NCI-H526 treated with DMSO at 0.1 percent for 48 hours (cell line): ENCODE measurements at places on chromosomes 4 and X.
A peak's percentile ranks its signal among the peaks of the same experiment; 100 is the strongest.

DNA sequence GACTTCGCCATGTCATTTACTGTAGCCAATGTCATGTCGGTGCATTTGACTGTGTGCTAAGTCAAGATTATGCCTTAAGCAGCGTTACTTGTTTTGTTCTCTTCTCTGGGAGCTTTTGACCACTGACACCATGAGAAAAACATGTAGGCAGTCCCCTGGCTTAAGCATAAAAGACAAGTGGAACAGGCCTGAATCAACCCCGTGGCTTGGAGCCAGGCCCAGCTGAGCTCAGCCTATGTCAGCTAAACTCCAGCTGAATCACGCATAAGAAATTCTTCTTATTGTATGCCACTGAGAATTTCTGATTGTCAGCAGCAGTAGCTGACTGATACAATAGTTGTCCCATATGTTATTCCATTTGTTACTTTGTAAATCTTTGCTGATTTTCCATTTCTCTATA, 261.9 kb downstream of the CBLL2 start:
- no peak for DNase-seq

DNA sequence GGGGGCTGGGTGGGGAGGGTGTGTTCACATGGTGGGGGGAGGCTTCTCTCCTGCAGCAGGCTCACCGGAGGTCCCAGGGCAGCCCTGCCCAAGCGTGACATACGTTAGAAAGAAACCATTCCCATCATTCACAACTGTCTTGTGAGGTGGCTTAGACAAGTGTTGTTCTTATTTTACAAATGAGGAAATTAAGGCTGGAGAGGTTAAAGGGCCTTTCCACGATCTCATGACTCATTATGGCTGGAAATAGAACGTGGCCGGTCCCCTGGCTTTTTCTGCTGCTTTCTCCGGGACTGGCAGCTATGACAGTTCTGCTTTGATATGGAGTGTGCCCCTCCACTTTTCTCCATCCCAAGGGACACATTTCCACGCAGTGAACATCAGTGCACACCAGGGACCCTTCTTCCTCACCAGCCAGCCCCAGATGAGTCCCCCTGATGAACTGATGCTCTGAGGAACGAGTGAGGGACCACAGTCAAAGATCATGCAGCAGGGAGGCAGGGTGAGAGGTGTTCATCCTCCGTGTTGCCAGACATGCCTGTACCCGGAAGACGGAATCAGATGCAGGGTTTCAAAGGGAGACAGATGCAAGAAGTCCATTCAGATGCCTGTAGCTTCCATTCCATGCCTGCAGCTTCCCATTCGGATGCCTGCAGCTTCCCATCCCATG, 64.0 kb upstream of the ACSL1 start:
- DNase-seq, result no peak

GRCh38 chrX:28946846-28947245, 359.6 kb downstream of the IL1RAPL1 start:
- no peak for DNase-seq

GRCh38 chr4:53461244-53461643, 83.8 kb downstream of the FIP1L1 start:
- no peak for DNase-seq

GRCh38 chr4:15482842-15483241, 13.2 kb downstream of the CC2D2A start:
- no peak for DNase-seq

DNA sequence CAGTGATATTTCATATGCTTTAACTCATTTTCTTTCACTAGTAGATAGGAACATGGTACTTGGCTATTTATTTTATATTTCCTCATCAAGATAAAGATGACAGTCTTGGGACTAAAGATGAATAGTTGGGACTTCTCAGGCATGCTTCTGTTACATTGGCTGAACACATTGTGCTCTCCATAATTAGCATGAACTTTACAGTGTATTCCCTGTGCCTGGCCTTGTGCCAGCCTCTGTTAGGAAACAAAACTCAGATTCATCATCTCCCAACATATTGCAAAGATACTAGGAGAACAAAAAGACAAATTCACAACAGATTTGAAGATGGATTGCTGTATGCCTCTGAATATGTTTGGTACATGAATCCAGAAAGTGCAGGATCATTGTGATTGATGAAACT, 26.4 kb downstream of the GRIA2 start:
- DNase-seq, result no peak

DNA sequence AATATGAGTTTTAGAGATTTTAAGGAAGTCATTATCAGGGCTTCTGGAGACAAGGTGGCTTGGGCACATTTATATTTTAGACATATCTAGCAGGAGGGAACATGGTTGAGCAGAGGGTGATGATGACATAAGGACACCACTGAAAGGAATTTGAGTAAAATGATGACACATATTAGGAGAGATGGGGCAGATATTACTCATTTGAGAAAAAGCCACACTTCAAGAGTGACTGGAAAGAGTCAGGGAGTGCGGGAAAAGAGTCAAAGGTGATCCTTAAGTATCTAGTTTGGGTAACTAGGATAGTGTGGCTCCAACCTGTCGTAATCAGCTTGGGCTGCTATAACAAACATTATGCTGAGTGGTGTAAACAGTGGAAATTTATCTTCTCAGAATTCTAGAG, 377.7 kb downstream of the PACRGL start:
- no peak for DNase-seq

DNA sequence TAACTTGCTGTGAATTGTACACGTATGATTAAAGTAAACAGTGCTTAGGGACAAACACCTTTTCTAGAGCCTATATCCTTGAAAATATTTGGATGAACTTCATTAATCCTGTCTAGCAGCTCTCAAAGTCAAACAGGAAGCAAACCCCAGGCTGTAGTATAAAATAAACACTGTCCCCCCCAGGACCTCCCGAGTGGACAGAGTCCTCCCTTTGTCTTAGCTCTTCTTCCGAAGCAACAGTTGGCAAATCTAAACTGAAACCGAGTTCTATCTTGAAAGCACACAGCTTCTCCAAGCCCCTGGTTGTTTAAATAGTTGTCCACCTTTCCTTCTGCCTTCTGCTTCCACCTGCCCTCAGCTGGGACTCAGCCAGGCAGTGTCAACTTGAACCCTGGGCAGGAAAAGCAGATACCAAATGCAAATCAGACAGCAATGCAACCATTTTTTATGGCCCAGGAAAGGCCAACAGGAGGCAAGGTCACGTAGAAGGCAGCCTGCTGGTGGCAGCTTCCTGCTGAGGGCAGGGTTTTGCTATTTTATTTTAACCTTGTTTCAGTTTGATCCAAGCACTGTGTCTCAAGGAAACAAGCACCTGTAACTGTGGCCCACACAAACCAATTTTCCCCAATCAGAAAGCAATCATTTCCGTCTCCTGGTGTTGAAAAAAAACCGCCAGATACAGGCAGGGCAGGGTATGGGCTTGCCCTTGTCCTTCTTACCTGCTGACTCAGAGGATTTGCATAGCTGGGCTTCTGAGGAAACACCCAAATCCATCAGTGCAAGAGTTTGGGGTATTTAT, 110.3 kb upstream of the KIT start:
- DNase-seq, result peak; percentile 98

GRCh38 chrX:94695910-94696309, 1021.9 kb downstream of the FAM133A start:
- DNase-seq, result no peak

GRCh38 chr4:66539745-66540144, 869.5 kb upstream of the EPHA5 start:
- no peak for DNase-seq

DNA sequence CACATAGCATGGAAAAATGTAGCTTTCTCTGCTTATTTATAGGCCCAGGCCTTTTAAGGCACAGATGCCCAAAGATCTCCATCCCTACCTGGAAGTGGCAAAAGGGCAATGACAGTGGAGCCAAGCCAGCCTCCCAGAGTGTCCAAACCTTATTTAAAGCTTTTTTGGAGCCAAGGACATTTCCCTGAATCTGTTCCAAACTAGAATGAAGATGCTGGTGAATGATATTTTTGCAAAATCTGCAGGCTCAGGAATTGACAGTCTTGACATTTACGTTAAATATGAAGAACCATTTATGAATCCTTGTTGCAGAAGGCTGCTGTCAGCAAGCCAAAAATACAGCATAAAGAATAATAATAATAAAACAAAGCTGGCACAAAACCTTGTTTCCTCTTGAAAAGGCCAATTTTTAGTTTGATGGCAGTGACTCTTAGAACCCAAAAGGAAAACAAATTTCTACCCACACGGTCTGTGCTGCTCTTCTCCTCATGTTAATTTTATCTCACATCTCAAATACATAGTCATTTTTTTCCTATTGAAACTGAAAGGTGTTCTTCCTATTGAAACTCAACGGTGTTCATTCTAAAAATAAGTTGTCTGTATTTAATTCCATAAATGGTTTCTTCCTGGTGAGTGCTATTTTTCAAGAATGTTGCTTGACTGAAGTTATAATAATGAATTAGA, 206.3 kb upstream of the TBL1X start:
- no peak for DNase-seq

GRCh38 chrX:12956704-12957534, 18.0 kb upstream of the TMSB4X start:
- DNase-seq, result no peak

- DNase-seq, result no peak
Measured at GRCh38 chr4:52037689-52038102, 403 bp downstream of the SGCB start.

DNA sequence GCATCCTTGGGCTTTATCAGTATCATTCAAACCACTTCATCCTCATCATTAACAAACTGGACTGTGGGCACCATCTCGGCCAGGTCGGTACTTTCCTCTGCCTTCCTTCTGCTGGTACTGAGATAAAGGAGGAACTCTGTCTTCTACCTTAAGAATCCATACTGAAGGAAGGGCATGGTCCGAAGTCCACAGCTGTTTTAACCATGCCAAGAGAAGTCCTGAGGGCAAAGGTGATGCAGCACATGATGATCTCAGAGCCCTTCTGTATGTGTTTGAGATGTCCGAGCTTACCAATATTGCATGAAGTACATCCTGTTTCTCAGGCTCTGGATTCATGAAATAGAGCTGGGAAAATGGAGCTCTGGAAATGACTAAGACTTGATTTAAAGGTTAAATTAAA, 125.5 kb upstream of the STS start:
- no peak for DNase-seq

DNA sequence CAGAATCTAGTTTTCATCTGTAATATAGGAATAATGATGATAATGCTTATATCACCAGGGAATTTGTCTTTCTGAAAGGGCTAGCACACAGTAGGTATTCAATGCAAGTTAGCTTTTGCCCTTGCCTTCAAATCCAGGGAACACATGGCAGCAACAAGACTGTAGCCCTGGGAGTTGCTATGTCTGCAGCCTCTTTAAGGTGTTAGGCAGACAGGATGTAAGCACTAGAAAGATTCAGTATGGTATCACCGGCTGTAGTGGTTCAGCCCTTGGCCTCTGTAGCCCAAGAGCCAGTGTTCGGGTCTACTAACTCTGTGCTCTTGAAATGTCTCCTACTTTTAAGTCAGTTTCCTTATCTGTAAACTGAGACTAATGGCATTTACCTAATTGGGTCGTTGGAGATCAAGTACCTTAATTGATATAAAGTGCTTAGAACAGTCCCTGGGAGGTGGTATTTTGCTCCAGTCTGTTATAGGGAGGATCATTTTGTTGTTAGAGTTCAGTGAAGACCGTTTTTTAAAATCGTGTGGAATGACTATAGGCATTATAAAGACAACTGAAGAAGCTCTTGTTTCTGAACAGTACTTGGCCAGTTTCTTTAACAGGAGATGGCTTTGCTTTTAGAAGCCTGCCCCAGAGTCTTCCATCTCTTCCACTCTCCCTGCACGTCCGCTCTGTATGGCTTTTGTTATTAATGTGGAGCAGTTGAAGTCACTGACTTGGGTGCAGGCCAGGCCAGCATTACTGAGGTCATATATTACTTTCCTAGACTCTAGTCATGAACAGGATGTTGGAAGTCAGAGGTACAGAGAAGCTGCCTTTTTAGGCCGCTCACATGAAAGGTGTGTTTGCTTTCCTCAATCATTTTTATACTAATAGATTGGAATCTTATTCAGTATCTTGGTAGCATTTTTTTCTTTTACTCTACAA, 44.8 kb downstream of the GAB1 start:
- no peak for DNase-seq

GRCh38 chr4:42653626-42654560, 3.0 kb downstream of the ATP8A1 start:
- DNase-seq, result no peak

- DNase-seq, result no peak
Measured at GRCh38 chr4:106256190-106256589, 59.8 kb downstream of the TBCK start.

DNA sequence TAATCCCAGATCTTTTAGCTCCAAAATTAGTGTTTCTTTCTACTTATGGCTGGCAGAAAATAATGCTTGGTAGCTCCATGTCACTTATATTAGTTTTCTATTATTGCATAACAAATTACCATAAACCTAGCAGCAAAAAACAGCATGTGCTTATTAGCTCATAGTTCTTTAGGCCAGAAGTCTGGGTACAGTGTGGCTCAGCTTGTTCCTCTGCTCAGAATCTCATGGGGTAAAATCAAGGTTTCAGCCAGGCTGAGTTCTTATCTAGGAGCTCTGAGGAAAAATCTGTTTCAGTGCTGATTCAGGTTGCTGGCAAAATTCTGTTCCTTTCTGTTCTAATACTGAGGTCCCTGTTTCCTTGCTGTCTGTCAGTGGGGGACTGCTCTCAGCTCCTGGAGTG, 101.1 kb downstream of the CT47B1 start:
- DNase-seq, result no peak

DNA sequence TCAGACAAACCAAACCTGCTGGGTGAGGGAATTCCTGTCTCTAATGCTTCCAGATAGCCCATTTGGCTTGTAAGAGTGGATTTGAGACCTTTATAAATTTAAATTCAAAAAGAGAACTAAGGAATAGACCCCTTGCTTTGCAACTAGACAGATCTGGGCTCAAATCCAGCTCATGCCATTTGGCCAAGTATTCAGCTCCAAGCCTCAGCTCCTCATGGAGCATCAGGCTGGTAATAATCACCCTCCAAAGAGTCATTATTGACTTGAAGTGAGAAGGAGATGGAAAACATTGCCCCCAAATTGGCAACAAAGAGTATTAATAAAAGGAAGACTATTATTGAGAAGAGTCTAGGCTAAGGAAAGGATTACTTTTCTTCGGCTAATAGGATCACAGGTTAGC, 134.7 kb downstream of the PDE5A start:
- DNase-seq, result no peak
